ENCODE measurements at places on chromosomes 12 and 14.

GRCh38 chr12:132161036-132161781 is 17.0 kb downstream of the NOC4L start:
- peak; percentile 98 for DNase-seq

DNA sequence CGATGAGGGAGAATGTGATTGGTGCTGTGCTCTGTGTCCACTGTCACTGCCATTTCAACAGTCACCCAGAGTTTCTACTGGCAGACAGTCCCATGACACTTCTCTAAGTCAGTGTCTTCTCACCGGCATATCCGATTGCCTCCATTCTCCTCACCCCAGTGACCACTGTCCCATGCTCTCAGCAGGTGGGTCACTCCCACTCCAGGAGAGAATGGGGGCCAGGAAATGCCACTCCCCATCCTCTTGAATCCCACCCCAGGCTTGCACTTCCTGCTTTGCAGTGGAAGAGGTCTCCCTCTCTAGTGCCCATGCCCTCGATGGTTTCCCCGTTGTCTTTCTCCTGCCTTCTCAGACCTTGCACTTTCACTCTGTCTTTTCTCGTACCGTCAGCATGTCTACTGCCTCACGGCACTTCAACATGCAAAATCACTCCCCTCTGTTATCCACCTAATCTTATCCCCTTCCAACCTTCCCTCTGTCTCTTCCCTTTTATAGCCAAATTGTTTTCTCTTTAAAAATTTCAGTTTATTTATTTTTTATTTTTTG is 2.2 kb upstream of the EP400 start:
- DNase-seq, result no peak

GRCh38 chr12:66047411-66048021 is 83.0 kb downstream of the LLPH start:
- no peak for DNase-seq

DNA sequence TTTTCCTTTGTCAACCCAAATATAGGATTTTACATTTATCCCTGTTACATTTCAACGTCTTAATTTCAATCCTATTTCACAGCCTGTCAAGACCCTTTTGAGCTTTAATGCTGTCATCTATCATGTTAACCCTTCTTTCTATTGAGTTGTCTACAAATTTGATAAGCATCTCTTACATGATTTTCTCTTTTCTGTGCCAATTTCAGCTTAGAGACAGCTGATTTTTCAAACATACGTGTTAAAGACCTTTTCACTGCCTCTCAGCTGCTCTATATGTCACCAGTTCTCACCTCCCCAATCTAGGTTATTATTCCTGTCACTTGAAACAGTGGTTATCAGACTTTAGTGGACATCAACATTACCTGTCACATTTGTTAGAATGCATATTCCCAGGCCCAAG is 181.3 kb downstream of the GXYLT1 start:
- no peak for DNase-seq

DNA sequence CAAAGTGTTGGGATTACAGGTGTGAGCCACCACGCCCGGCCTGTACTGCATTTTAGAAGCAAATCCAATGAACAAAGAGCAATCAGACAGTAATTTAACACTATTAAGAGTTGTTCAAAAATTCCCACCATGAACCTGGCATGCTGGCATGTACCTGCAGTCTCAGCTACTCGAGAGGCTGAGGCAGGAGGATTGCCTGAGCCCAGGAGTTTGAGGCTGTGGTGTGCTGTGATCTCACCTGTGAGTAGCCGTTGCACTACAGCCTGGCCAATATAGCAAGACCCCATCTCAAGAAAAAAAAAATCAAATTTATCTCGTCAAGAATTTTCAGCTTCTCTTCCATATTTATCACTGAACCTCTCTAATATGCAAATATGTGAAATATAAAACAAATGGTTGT is 39.7 kb upstream of the KICS2 start:
- no peak for DNase-seq

GRCh38 chr12:45883187-45883586 is 107.2 kb downstream of the SCAF11 start:
- no peak for DNase-seq

DNA sequence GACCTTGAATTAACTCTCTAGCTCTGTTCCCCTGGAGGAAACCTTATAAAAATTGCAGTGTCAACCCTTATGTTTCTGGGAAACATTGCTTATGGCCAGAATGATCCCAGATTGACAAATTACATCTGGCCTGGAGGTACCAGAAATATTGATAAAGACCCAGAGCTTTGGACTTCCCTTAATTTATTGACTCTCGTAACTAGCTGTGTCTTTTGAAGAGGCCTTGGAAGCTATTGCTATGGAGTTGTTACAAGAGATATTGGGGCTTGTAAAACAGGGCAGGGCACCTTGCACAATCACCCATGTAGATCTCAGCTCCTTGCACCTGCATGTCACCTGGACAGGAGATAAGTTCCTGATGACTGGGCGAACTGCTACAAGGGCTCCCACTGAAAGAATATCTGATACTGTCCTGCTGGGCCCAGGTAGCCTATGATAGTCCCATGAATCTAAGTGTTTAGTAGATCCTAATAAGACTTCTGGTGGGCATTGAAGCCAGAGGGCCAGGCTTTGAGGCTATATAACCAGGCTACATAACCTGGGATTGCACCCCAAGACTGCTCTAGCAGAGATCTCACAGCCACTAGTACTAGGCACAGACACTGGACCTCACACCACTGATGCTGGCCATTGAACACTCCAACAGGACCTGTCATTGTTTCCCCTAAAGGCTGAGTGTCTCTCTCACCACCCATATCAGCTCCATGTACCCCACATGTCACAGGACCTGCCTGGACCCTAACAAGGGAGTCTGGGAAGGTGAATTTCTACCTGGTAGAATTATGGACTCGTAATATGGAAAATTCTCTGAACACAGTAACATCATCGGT is 135.7 kb upstream of the PWP1 start:
- DNase-seq, result no peak

DNA sequence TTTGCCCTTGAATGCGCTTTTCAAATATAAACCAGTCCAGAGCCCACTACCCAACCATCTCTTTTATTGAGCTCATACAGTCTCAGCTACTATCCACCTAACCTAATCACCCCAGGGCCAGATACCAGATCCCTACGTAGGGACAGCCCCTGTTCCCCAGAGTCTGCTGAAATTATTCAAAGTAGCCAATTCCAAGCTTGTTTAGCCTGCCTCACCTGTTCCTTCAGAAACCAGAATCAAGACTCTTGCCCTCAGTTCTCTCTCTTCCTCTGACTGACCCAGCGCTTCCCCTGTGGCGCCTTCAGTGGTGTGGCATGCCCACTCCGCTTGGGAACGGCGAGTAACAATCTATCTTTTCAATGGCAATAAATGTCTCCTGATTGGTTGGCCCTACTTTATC is 18.8 kb downstream of the BMAL2 start:
- no peak for DNase-seq

GRCh38 chr14:72709916-72710611 is 183.8 kb downstream of the DPF3 start:
- no peak for DNase-seq

- no peak for DNase-seq
Measured at GRCh38 chr14:100147691-100148464, 11.6 kb downstream of the DEGS2 start.

GRCh38 chr12:108730365-108731104 is 783 bp downstream of the CORO1C start:
- DNase-seq, result peak; percentile 68

DNA sequence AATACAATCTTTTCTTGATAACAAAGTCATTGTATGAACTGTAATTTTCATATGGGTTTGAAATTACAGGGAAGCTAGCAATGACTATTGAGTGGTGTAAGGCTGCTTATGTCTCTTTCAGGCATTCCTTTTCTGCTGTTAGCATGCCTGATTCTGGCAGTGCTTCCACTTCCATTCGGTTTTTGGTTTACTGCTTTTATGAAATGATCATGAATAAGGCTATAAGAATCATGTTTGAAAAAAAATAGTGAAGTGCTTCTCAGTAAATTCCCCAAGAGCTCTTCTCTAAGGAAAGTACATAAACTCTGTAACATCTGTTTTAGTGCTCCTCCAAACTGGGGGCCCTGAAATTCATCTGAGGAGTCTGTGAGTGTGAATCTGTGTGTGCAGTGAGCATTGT is 434.0 kb upstream of the RGS6 start:
- no peak for DNase-seq

DNA sequence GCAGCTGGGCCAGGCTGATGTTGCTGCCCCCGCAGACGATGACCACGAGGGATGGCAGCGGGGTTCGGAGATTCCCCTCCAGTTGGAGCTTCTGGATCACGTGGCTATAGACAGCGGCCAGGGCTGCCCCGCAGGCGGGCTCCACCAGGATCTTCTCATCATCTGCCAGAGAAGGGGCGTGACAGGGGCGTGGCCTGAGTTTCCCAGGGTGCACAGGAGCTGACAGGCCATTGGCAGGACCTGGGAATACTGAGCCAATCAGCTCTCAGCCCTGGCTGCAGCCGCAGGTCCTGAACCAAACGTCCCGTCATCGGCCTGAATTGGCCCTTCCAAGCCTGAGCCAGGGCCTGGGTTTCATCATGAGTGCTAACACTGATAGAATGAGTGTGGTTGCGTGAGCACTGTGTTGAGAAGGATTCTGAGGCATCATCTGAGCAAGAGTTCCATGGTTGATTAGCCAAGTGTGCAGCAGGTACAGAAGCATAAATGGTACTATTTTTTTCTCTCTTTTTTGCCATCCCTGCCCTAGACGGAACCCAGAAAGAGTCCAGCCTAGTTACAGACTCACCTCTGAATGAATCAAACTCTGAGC is 10.6 kb downstream of the SDS start:
- peak; percentile 18 for DNase-seq

DNA sequence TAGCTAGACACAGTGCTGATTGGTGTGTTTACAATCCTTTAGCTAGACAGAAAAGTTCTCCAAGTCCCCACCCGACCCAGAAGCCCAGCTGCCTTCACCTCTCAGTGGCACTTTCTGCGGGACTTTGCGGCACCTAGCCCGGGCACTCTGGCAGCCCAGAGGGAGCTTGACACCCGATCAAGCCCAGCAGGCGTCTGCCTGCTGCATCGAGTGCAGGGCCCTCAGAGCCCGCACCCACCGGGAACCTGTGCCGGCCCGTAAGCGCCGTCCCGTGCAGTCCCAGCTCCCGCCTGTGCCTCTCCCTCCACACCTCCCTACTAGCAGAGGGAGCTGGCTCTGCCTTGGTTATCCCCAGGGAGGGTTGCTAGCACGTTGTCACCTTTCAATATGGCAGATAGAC is 631.0 kb upstream of the STXBP6 start:
- no peak for DNase-seq

GRCh38 chr12:85322715-85323114 is 42.7 kb downstream of the ALX1 start:
- no peak for DNase-seq

DNA sequence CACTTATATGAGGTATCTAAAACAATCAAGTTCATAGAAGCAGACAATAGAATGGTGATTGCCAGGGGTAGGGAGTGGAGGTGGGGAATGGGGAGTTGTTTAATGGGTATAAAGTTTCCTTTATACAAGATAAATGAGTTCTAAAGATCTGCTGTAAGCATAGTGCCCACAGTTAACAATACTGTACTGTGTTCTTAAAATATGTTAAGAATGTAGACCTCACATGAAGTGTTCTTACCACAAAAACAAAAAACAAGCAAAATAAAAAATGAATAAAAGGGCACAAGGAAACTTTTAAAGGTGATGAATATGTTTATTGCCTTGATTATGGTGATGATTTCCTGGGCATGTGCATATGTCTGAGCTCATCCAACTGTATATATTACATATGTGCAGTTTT is 211.8 kb downstream of the MSRB3 start:
- peak; percentile 31 for DNase-seq

DNA sequence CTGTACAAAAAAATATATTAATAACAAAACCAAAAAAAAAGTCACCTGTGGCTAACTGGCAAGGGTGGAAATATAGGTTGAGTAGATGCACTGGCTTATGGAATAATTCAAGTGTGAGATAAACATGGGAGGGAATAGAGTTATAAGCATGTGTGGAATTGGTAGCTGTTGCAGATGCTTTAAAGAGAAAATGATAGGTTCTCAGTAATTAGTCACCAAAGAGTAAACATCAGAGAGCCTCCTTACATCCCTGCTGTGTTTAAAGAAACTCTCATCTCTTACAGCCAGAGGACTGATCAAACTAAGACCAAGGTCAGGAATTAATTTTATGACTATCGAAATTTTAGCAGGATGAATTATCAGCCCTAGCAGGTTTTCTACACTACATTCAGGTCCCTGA is 70.5 kb downstream of the EGLN3 start:
- DNase-seq, result no peak

GRCh38 chr14:26319139-26319864 is 278.5 kb downstream of the NOVA1 start:
- DNase-seq, result no peak

GRCh38 chr12:113748707-113749432 is 217.3 kb downstream of the RBM19 start:
- no peak for DNase-seq

- DNase-seq, result no peak
Measured at GRCh38 chr14:71271166-71271945, 364.1 kb downstream of the PCNX1 start.

DNA sequence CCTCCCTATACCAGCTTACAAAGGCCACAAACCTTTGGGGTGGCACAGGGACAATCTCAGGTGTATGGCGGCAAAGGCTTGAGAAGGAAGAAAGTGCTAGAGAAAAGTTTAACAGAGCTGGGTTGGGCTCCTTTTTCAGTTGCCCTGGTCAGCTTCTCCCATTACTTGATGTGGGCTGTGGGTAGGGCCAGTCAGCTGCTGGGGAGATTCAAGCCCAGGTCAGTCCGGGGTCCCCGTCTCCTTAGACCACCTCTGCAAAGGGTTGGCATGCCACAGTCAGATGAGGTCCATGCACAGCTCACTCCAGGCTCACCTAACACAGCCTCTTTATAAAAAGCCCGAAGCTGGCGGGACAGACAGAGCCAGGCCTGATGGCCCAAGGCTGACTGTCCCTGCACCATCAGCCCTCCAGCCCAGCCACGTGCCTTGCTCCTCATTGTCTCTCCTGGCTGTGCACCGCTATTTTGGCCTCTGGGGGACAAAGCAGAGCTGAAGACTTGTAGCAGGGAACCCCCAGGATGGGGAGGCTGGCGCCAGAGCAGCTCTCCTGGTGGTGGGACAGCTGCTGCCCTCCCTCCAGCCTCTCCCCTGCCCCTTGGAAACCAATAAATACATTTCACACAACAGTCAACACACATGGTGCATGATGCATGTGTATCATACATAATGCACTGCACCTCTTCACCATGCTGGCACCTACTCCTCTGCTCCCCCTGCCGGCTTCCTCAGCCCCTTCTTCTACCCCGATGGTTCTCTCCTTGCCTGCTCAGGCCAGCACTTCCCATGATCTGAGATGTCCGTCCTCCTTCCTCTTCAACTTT is 61.7 kb upstream of the DDX11 start:
- DNase-seq, result no peak

- no peak for DNase-seq
Measured at GRCh38 chr12:89470741-89471509, 53.7 kb downstream of the GALNT4 start.

Measured in Caki2 (cell line).